ENCODE measurements at places on chromosomes 2 and 18.

- no peak for DNase-seq
Observed at GRCh38 chr18:48493434-48494230, 45.2 kb upstream of the CTIF start.

DNA sequence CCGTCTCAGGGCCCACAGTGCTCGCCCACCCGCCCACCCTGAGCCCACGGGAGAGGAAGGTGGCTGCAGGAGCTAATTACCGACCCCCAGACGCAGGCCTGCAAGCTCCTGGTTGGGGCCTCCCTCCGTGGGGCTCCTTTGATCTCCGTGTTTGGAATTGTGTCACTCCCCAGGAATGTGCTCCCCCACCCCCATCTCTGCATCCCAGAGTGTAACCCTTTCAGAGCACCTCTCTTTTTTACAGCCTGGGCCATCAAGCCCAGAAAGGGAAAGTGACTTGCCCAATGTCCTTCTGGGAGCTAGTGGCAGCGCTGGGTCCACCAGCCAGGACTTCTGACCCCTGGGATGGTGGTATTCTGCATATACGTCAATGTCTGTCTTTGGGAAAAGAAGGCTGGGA lies 335.1 kb downstream of the CYRIA start:
- no peak for DNase-seq

DNA sequence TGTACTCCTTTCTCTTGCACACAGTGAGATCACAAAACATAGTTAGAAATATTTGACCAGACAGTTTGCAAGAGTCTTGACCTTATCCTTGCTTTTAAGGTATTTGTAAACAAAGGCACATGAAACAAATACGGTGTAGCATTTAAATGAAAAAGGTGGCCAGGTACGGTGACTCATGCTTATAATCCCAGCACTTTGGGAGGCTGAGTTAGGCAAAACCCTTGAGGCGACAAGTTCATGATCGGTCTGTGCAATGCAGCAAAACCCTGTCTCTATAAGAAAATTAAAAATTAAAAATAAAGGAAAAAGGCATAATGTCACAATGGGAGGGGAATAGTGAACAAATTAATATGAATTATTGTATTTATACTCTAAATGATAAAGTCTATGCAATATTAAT lies 109.5 kb upstream of the PIK3C3 start:
- no peak for DNase-seq

DNA sequence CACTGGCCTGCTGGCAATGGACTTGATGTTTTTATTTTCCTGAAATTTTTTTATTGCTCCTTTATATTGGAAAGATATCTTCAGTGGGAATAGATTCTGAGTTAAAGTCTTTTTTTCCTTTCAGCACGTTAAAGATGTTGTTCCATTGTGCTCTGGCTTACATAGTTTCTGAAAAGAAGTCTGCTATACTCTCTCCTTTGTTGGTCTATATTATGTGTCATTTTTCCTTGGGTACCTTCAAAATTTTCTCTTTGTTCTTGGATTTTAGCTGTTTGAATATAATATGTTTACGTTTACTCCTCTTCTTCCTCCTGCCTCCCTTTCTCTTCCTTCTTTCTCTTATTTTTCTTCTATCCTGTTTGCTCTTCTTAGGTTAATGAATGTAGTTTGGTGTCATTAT lies 105.5 kb downstream of the CAPN13 start:
- no peak for DNase-seq

Measured in muscle of arm (tissue), 14 donors.